Common myeloid progenitor, CD34-positive (primary cell): ENCODE measurements at places on chromosomes 2 and 18.
A peak's percentile ranks its signal among the peaks of the same experiment; 100 is the strongest.

- no peak for DNase-seq
Observed at GRCh38 chr2:8599421-8600242, 82.2 kb upstream of the ID2 start.

GRCh38 chr2:169291517-169291916 is 70.8 kb downstream of the LRP2 start:
- DNase-seq: no peak

DNA sequence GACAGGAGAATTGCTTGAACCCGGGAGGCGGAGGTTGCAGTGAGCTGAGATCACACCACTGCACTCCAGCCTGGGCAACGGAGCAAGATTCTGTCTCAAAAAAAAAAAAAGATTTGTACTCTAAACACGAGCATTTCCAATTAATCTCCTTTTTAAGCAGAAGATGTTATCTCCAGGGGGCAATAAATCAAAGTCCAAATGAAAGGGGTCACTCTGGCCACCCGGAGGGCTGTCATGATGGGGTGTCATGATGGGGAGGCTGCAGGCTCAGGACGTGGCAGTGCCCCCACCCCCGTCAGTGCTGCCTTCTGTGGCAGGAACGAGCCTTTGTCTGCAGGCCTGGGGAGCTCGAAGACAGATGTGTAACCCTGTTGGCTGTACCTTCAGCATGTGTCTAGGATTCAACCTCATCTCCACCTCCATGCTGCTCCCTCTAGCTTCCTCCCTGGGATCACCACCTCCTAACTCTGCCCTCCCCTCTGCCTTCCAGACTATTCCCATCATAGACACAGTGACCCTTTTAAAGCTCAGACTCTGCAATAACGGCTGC is 76.9 kb upstream of the YWHAQ start:
- DNase-seq: no peak

DNA sequence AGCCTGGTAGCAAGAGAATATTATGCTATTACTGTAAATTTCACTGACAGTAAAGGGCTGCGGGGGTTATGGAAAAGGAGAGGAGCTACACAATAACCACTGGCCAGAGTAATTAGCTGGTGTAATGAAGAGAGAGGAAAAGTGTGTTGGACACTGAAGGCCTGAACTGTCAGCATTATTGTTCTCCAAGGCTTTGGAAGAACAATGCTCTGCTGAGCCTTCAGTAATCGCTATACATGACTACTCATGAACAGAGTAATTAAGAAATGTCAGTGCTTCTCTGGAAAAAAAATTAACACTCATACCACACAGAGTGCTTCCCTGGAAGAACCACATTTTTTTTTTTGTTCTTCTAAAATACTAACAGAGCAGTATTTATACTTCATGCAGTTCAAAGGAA is 931.3 kb downstream of the CPS1 start:
- DNase-seq: no peak

- no peak for DNase-seq
Observed at GRCh38 chr2:191650896-191651773, 26.8 kb upstream of the NABP1 start.

GRCh38 chr18:59628995-59629394 is 68.2 kb downstream of the CCBE1 start:
- DNase-seq: no peak

DNA sequence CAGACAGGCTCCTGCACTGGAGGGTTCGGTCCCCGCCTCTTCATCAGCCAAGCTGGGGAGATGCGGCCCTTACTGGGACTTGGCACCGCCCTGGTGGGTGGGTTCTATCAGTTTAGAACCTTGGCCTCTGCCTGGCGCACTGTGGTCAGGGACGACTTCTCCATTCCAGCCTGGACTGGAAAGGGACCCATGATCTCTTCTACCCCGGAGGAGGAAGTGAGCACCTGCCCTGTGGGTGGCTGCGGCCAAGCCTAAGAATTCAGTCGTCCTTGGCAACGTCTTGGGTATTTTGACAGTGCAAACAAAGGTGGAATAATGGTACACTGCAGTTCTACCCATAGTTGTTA is 106.9 kb upstream of the CD302 start:
- peak; percentile 75 for DNase-seq

DNA sequence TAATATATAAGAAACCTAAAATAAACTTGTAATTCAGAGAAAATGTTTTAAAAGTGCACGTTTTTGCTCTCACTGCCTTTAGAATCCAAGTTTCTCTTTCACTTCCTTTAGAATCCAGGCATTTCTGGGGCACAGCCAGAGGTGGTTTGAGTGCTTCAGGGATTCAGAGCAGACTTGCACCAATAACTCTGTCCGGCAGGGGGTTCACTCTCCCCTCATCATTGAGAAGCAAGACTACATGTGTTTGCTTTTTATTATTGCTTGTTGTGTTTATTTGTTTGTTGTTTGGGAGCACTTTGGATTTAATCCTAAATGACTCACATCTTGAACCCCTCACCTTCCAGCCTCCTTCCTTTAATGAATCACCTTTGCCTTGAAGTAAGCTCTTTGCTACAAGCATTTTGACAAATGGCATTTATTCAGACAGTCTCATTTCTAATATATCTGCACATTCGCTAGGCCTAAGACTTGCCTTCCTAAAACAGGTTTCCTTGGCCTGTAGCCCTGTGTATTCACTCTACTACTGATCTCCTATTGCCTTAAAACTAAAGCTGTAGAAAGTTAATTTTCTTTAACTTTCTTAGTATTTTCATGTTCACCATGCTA is 233.5 kb upstream of the ATP5MC3 start:
- DNase-seq: peak; percentile 24

- DNase-seq: no peak
Observed at GRCh38 chr18:32961538-32961937, 188.7 kb upstream of the KLHL14 start.

DNA sequence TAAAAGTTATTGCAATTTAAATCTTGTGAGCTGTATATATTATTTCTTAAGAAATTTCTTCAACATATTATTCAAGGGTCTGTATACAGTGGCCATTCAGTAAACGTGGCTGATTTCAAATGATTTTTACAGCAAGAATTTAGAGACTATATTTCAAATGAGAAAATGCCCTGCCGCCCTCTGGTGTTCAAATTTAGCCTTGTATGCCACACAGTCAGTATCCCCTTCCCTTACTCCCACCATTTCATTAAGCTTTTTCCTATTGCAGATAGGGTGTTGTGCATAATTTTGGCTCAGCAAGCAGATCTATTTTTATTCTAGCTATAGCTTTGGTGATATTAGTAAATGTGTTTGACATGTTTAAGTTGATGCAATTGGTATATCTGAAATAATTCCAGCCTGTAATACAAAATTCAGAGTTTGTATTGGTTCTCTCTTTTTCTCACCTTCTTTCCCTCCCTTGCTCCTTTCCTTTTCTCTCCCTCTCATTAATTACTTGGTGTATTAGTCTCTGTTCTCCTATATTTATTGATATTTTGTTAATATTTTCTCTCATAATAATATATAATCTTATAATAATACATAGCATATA is 22.8 kb upstream of the SCN7A start:
- peak; percentile 33 for DNase-seq

GRCh38 chr2:104866122-104866864 is 12.4 kb downstream of the POU3F3 start:
- DNase-seq: no peak

GRCh38 chr2:230137902-230138539 is 69.3 kb upstream of the SLC16A14 start:
- DNase-seq: no peak

DNA sequence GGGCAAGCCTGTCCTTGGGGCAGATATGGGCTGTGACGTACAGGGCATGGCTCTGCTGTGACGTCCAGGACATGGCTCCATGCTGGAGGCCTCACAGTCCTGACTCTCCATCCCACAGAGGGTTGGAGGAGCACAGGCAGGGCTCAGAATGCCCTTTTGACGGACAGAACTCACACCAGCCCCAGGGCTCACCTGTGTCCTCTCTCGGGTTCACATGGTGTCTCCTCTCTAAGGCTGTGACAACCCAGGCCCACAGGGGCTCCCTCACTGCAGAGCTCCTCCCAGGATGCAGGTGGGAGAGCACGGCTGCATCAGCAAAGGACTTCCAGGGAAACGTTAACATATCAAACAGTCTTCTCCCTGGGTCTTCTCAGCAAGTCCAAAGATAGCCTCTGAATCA is 133.8 kb downstream of the EIPR1 start:
- no peak for DNase-seq

GRCh38 chr2:132797556-132797955 is 127.6 kb upstream of the LYPD1 start:
- no peak for DNase-seq

GRCh38 chr2:56169521-56169920 is 14.3 kb upstream of the CCDC85A start:
- no peak for DNase-seq

GRCh38 chr2:203648273-203648672 is 58.2 kb upstream of the CD28 start:
- no peak for DNase-seq

- DNase-seq: no peak
Observed at GRCh38 chr18:73381016-73381698, 513.4 kb upstream of the NETO1 start.

- no peak for DNase-seq
Observed at GRCh38 chr2:219218217-219218731, 484 bp downstream of the ABCB6 start.

DNA sequence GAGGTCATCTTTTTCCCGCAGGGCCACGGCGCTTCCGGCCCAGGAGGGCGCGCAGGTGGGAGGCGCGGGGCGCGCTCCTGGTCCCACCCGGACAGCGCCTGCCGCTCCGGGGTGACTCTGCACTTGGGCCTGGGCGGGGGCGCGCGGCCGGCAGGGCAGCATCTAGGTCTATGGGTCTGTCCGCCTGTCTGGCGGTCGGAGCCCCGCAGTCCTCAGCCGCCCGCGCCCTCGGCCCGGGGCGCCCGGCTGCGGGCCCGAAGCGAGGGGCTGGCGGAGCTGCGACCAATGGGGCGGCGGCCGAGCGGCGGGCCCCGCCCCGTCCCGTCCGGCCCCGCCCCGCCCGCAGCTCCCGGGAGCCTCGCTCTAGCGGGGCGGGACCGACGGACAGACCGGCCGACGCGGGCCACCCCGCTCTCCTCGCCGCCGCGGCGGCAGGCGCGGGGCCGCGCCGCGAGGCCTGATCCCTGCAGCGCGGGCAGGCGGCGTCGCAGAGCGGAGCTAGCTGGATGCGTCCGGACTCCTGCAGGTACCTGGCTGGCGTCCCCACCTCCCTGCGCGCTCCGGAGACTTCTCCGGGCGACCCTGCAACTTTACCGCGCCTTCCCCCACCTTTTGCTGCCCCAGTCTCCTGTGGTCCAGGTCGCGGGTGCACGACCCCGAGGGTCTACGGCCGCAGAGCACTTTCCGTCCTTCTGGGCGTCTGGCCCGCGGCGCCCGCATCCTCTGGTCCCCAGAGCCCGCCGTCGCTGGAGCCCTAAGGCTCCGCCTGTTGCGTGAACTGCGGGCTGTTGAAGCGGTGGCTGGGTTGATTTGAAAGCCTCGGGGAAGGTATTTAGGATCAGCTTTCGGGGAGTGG is at the start of gene KCNS3:
KCNS3 (plus strand) TSS at position 387 of the 856 bp plus-strand sequence. CDS start 52,342 bp downstream, outside the sequence.
- peak; percentile 50 for DNase-seq

DNA sequence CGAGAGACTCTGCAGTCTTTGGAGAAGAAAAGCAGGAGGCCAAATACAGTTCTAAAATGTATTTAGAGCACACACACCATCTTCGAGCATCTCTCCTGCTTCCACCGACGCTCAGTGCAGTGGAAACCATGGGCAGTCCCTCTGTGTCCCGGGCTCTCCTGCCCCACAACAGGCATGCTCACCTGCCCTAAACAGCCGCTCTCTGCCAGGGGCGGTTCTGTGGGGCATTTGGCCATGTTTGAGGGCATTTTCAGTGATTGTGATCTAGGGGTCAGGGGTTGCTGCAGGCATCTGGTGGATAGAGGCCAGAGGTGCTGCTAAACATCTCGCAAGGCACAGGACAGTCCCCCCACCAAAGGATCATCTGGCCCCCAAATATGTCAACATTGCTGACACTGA is 55.8 kb downstream of the EMX1 start:
- no peak for DNase-seq

DNA sequence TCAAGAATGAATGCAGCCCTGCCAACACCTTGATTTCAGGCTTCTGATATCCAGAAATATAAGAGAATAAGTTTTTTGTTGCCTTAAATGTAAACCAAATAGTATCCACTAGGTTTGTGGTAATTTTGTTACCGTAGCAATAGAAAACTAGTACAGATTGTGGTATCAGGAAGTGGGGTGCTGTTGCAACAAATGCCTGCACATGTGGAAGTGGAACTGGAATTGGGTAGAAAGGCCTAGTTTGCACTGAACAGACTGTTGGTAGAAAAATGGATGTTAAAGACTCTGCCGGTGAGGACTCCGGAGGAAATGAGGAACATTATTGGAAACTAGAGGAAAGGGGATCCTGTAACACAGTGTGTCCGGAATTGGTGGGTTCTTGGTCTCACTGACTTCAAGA is 145.8 kb upstream of the MGAT5 start:
- peak; percentile 58 for DNase-seq

DNA sequence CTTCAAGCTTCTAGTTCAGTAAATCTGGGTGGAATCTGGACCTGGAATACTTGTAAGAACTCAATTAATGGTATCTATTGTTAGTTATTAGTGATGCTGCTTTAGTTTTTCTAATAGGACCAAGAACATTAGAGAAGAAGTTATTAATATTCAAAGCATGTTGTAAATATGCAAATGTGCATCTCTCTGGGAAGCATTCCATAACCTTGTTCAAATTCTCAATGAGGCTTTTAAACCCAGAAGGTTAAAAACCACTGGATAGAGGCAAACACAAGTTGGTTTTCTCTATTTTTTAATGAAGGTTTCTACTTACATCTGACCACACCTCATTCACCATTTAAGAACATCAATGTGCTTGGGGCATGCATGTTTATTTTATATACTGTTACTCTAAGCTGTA is 16.1 kb upstream of the ACVR1C start:
- no peak for DNase-seq

DNA sequence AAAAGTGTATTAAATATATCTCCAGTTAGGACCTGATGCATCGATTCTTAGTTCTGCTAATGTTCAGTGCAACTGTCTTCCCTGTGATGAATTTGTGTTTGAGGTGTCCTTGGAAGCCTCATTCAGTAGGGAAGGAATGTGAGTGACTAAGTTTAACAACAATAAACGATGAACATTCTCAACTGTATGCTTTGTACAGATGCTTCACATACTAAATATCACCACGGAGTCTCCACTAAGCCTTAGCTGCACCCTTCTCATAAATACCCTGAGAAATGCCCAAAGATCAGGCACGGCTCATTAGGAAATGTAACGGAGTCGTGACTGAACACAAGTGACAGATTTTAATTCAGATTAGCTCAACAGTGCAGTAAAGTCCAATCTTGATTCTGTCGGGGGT is 24.4 kb upstream of the AGFG1 start:
- no peak for DNase-seq

GRCh38 chr18:21242141-21242779 is at the start of gene GREB1L:
Gene GREB1L, plus strand, starts transcription at chr18:21242232. Its CDS starts 141,287 bp downstream, at chr18:21383519.
- peak; percentile 60 for DNase-seq

DNA sequence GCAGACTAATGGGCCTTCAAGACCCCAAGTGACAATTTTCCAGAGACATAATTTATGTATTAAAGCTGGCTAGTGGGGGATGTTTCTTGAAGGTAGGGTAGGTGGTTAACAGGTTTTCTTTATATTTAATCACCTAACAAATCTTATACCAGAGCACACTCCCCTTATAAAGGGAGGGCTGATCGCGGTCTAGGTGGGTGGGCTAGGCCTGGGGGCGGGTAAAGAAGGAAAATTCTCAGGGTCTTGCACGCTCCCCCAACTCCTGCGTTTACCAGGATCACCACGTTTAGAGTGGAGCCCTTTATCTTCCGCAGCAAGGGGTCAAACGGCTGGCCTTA is 19.9 kb upstream of the CXXC1 start:
- no peak for DNase-seq

- DNase-seq: peak; percentile 15
Observed at GRCh38 chr2:137950238-137950637, 14.0 kb upstream of the HNMT start.
